Spleen (tissue), 13 donors: ENCODE measurements at places on chromosomes 6 and 20. TPM values are rescaled to one million over a fixed set of nuclear protein-coding genes. Genes with fewer than 3 reads are reported as not detected.

DNA sequence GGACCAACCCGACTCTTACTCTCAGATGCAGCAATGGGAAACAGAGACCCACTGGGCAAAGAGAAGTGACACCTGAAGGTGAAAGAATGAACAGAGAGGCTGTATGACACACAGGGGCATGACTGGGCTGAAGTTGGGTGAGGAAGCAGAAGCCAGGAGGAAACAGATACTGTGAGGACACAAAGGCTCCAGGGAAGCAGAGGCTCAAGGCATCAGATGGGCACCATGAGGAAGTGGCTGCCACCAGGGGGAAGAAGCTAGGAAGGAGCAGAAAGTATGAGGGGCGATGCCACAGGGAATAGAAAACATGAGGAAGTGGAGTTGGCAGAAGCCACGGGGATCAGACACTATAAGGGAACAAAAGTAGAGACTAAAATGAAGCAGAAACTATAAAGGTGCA, 30.9 kb upstream of the OCSTAMP start:
- no peaks in the 10 kb centered on the region for H3K4me1 ChIP-seq
- no peak overlapping the region for H3K4me3 ChIP-seq
- H3K27ac ChIP-seq = no peak overlapping the region
- H3K36me3 ChIP-seq = no peaks in the 10 kb centered on the region

DNA sequence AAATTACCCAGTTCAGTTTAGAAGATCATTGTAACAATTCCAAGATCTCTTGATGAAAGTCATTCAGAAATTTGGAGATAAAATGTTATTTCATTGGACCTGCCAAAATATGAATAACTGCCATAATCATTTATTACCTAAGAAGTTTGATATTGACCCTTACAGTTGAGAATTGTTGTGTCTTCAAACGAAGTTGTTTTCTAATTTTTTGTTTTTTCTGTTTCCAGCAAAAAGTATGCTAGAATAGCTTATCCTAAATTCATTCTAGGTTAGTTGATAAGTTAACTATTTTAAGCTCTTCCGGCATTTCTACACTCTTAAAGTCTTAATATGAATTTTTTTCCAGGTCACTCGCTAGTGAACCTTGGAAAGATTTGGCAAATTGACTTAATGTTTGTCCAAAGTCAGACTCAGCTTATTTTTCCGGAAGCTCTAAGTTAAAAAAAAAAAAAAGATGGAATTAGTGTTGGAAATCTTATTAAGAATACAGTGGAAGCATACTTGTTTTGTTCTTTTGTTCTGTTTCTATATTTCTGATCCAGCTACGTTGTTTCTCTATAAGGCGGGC, 28.9 kb downstream of the CYP24A1 start:
- no peak overlapping the region for H3K4me3 ChIP-seq
- H3K4me1 ChIP-seq = no peaks in the 10 kb centered on the region
- no peak overlapping the region for H3K27ac ChIP-seq
- H3K27me3 ChIP-seq = no peaks in the 10 kb centered on the region
- no peaks in the 10 kb centered on the region for H3K36me3 ChIP-seq
- no peak for DNase-seq

ELOVL4 gene
- 0.17 TPM for polyA plus RNA-seq

TRDN gene
- polyA plus RNA-seq = 0.20 TPM

GPX5 gene
- polyA plus RNA-seq = not detected
